ENCODE measurements at places on chromosomes 7 and 10. TPM values are rescaled to one million over a fixed set of nuclear protein-coding genes. Genes with fewer than 3 reads are reported as not detected.
A peak's percentile ranks its signal among the peaks of the same experiment; 100 is the strongest.

DNA sequence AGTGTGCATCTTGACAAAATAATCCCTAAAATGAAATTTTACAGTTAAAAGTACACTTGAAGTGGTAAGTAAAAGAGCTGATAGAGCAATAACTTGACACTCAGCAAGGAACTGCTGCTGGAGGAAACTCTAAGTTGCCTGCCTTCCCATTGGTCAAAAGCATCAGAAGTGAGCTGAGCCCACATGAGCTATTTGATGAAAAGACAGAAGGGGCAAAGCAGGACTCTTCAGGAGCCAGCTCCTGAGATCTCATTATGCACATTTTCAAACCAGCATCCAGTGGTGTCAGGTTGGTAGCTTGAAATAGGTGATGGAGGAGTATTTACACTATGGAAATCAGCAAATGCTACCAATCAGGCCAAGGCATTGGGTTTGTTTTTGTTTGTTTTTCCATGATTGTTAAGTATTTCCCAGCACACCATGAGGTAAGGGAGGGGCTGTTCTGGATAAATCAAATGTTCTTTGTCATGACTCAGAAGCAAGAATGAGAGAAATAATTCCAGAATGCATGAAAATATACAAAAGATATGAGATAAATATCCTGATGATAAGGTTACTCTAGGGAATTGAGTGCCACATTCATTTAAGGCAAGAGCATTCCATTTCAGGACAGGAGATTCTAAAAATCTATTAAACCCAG, 316.6 kb downstream of the SNX13 start:
- DNase-seq: no peak

DNA sequence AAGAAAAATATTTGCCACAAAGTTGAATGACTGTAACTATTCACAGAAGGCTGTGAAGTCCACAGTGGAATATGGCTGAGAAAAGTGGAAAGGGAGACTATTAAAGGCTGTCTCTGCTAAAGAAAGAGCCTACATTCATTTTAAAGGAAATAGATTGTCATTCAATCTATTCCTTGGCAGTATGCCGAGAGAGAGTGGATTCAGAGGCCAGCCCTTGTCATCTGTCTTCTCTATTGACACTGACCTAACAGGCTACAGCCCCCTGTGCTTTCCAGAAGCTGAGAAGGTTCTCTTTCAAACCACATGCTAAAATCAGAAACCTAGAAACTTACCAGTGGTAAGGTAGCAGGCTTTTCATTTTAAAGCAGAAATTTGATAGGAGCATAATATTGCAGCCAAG, 12.1 kb downstream of the ODAD2 start:
- DNase-seq: no peak

WDR37 gene
- 24.6 TPM for total RNA-seq

CH25H gene
- 5.6 TPM for total RNA-seq

CLRN3 gene
- total RNA-seq: not detected

GBX1 gene
- total RNA-seq: not detected

FKBP6 gene
- total RNA-seq: not detected

- no peak for DNase-seq
Measured at GRCh38 chr10:24035761-24036160, 173.2 kb upstream of the KIAA1217 start.

DNA sequence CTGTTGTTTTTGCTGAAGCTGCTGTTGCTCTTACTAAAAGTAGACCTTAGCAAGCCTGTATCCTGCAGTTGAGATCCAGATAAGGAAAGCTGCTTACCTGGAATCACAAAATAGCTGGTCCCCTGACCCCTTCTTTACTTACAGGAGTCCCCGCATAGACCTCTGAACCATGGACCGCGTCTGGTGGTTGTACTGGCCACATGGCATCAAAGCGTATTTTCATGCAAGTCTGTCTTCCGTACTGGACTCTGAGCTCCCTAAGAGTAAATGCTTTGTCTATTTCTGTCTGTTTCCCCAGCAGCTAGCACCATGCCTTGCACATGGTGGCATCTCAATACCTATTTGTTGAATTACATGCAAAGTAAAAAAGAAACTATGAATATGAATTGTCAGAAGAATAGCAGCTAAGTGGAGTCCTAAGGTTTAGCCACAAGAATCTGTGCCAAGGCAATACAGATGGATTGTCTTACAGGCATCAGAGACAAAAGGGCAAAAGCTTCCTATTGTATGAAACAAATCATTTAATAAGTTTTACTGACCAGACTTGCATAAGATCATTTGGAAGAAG, 159.2 kb downstream of the PAXIP1 start:
- DNase-seq: no peak

DNA sequence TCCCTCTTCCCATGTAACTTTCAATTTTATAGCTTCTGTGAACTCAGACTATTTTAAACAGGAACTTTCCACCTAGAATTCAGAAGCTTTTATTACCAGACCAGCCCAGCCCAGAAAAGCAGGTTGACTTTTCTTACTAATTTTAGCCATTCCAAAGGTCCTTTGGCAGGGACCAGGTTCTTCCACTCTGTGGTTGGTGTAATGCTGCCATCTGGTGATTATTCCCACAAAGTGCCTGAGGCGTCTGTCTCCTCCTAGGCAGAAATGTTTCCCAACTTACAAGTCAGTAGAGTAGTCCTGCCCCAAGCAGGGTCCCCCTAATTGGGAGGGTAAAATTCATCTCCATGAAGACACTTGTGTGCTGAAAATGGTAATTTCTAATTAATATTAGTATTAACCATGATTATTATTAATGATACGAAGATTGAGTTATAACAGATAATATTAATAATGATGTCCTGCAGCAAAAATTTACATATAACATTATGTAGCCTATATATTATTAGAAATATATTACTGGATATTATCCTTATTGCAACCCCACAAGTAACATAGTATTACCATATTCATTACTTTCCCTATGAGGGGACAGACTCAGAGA, 53.0 kb upstream of the PPP1R17 start:
- no peak for DNase-seq

GRCh38 chr10:110226543-110226925, 19.1 kb downstream of the MXI1 start:
- peak; percentile 80 for DNase-seq

Measured in thoracic aorta (tissue), 2 donors.